ENCODE measurements at places on chromosomes 6 and 20. TPM values are rescaled to one million over a fixed set of nuclear protein-coding genes. Genes with fewer than 3 reads are reported as not detected.

Gene LY6G6F
- total RNA-seq, result not detected

GRCh38 chr6:700490-700889 lies 7.6 kb upstream of the EXOC2 start:
- no peaks in the 10 kb centered on the region for H3K4me1 ChIP-seq
- no peak overlapping the region for H3K4me3 ChIP-seq

Gene IMPG1
- not detected for total RNA-seq

Gene CST1
- total RNA-seq, result not detected

Gene PBOV1
- total RNA-seq, result not detected

- no peaks in the 10 kb centered on the region for H3K27me3 ChIP-seq
- no peak overlapping the region for H3K4me3 ChIP-seq
- H3K4me1 ChIP-seq, result no peaks in the 10 kb centered on the region
- no peak for DNase-seq
- no peak overlapping the region for H3K27ac ChIP-seq
- H3K36me3 ChIP-seq, result no peaks in the 10 kb centered on the region
These were observed 4.0 kb upstream of the FOXS1 start for GRCh38 chr20:31849306-31849930.

Gene SLC17A3
- total RNA-seq, result not detected

GRCh38 chr6:98833307-98834059 lies 891 bp upstream of the POU3F2 start:
- peak overlapping the region; percentile 51 for H3K4me3 ChIP-seq
- peaks cover 69% of the 10 kb centered on the region for H3K27me3 ChIP-seq
- H3K4me1 ChIP-seq, result peaks cover 26% of the 10 kb centered on the region

GRCh38 chr6:37305841-37306425 lies 47.9 kb upstream of the RNF8 start:
- H3K27ac ChIP-seq, result no peak overlapping the region
- H3K36me3 ChIP-seq, result no peaks in the 10 kb centered on the region
- no peaks in the 10 kb centered on the region for H3K4me1 ChIP-seq

DNA sequence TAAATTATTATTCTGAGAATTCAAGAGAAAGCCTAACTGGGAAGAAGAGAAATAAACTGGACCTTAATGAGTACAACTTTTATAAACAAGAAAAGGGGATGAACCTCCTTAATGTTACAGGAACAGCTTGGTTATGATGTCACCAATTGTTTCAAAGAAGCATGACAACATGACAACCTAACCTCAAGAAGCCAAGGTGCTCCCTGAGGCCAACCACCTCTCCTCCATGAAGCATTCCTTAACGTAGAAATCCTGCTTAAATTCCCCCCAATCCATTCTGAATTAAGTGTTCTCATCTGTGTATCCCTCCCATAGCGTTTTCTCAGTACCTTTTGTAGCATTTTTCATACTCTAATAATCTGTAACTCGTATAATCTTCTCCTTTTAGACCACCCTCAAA lies 1.7 kb downstream of the HBS1L start:
- no peak overlapping the region for H3K4me3 ChIP-seq
- DNase-seq, result no peak
- no peaks in the 10 kb centered on the region for H3K36me3 ChIP-seq
- no peaks in the 10 kb centered on the region for H3K4me1 ChIP-seq
- no peak overlapping the region for H3K27ac ChIP-seq
- H3K27me3 ChIP-seq, result no peaks in the 10 kb centered on the region

Gene ZC2HC1B
- total RNA-seq, result not detected

- H3K36me3 ChIP-seq, result no peaks in the 10 kb centered on the region
- H3K4me3 ChIP-seq, result no peak overlapping the region
- DNase-seq, result no peak
- H3K27ac ChIP-seq, result no peak overlapping the region
- no peaks in the 10 kb centered on the region for H3K4me1 ChIP-seq
These were observed 94.2 kb upstream of the SCP2D1 start for GRCh38 chr20:18719426-18719825.

Gene NKAPL
- total RNA-seq, result not detected

GRCh38 chr20:17556837-17557674 lies 12.8 kb upstream of the DSTN start:
- peak; percentile 85 for DNase-seq
- H3K27me3 ChIP-seq, result no peaks in the 10 kb centered on the region
- peaks cover 29% of the 10 kb centered on the region for H3K4me1 ChIP-seq
- peak overlapping the region; percentile 98 for H3K27ac ChIP-seq

Gene TP53TG5
- total RNA-seq, result not detected

GRCh38 chr6:118488631-118489030 lies 59.5 kb upstream of the PLN start:
- H3K27ac ChIP-seq, result no peak overlapping the region
- H3K4me3 ChIP-seq, result no peak overlapping the region
- no peak for DNase-seq
- H3K4me1 ChIP-seq, result no peaks in the 10 kb centered on the region
- H3K36me3 ChIP-seq, result no peaks in the 10 kb centered on the region
- no peaks in the 10 kb centered on the region for H3K27me3 ChIP-seq

DNA sequence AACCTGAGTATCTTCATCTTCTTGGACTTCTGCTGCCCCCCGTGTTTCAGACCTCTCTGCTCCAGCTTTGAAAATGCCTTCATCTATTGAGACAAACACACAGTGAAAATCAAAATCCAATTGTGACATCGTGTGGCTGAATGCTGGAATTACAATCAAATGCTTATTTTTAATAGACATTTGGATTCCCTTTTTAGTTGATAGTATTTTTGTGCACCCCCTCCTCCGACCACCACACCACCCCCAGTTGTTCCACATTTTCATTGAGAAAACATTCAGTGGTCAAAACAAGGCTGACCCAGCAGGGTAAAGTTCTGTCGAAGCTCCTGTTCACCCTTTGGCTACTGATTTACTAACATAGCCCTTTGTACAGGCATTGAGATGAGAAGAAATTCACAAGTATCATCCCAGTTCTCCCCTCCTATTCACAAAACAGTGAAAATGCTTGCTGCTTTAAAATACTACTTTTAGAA lies 79.0 kb downstream of the NRSN1 start:
- H3K27ac ChIP-seq, result no peak overlapping the region
- no peaks in the 10 kb centered on the region for H3K27me3 ChIP-seq
- no peak overlapping the region for H3K4me3 ChIP-seq
- H3K4me1 ChIP-seq, result no peaks in the 10 kb centered on the region

DNA sequence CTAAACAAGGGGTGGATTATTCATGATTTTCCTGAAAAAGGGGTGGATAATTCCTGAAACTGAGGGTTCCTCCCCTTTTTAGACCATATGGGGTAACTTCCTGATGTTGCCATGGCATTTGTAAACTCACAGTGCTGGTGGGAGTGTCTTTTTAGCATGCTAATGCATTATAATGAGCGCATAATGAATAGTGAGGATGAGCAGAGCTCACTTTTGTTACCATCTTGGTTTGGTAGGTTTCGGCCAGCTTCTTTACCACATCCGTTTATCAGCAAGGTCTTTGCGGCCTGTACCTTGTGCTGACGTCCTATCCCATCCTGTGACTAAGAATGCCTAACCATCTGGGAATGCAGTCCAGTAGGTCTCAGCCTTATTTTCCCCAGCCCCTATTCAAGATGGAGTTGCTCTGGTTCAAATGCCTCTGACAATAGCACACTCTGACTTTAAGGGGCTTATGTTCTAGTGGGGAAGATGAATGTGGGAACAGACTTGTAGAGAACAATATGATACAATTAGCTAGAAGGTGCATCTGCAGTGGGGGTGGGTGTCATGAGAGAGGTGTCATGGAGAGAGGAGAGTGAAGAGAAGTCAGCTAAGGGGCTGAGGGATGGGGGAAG lies 4.2 kb upstream of the GPR31 start:
- H3K27ac ChIP-seq, result no peak overlapping the region
- no peak overlapping the region for H3K4me3 ChIP-seq
- no peak for DNase-seq
- H3K36me3 ChIP-seq, result no peaks in the 10 kb centered on the region
- H3K27me3 ChIP-seq, result no peaks in the 10 kb centered on the region
- no peaks in the 10 kb centered on the region for H3K4me1 ChIP-seq

GRCh38 chr6:35686873-35687555 lies 1.7 kb downstream of the FKBP5 start:
- H3K4me3 ChIP-seq, result peak overlapping the region; percentile 70
- H3K4me1 ChIP-seq, result no peaks in the 10 kb centered on the region
- no peaks in the 10 kb centered on the region for H3K27me3 ChIP-seq
- no peak for DNase-seq

DNA sequence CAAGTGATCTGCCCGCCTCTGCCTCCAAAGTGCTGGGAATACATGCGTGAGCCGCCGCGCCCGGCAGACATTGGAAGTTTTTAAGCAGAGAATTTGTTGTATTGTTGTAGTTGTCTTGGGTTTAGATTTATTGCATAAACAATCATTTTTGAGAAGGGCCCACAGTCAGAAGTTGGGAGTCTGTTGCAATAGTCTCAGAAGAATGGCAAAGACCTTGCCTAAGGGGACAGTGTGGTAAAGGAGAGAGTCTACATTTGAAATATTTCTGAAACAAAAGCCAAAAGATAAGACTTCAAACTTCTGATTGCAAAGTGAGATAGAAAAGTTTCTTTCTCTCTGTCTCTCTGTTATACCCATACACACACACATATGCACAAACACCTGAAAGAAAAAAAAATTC lies 22.5 kb downstream of the HFE start:
- H3K27me3 ChIP-seq, result no peaks in the 10 kb centered on the region
- no peaks in the 10 kb centered on the region for H3K4me1 ChIP-seq
- no peak for DNase-seq
- H3K27ac ChIP-seq, result no peak overlapping the region
- no peak overlapping the region for H3K4me3 ChIP-seq
- no peaks in the 10 kb centered on the region for H3K36me3 ChIP-seq

DNA sequence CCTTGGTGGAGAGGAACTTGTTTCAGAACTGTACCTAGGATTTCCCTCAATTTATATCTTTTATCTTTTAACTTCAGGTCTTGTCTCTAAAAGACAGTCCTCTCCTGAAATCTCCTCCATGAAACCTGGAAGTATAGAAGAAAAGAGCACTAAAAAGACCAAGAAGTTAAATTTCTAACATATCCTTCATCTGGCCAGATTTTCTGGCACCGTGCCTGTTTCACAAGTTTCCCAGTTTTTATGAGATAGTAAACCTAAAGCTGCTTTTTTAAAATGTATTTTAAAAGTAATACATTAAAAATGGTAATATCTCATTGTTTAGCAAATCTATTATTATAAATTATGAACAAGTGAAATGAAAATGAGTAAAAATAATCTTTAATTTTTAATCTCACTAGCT lies 348.3 kb upstream of the RSPO3 start:
- H3K27me3 ChIP-seq, result no peaks in the 10 kb centered on the region
- no peak for DNase-seq
- H3K4me1 ChIP-seq, result no peaks in the 10 kb centered on the region
- no peak overlapping the region for H3K4me3 ChIP-seq

Gene GRIK2
- 0.76 TPM for total RNA-seq

DNA sequence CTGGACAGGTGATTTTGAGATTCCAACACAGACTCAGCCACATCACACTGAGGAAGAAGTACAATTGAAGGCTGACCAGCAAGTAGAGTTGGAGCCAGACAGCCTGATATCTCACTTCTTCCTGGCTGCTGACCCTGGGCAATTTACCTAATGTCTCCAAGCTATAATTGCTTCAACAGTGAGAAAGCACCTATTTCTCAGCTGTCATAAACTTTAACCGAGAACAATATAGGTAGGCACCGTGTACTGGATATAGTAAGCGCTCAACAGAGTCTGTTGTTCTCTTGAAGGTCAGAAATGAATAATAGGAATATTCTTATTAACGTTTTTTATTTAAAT lies 28.3 kb downstream of the STX7 start:
- H3K36me3 ChIP-seq, result no peaks in the 10 kb centered on the region
- no peaks in the 10 kb centered on the region for H3K27me3 ChIP-seq
- DNase-seq, result no peak

GRCh38 chr6:3355358-3356055 lies 96.8 kb downstream of the PSMG4 start:
- no peaks in the 10 kb centered on the region for H3K36me3 ChIP-seq
- no peaks in the 10 kb centered on the region for H3K27me3 ChIP-seq
- peak; percentile 41 for DNase-seq
- H3K27ac ChIP-seq, result peak overlapping the region; percentile 99
- H3K4me3 ChIP-seq, result peak overlapping the region; percentile 17

Gene PCK1
- not detected for total RNA-seq

Gene GPX5
- total RNA-seq, result not detected

- no peak for DNase-seq
- H3K36me3 ChIP-seq, result no peaks in the 10 kb centered on the region
- no peak overlapping the region for H3K4me3 ChIP-seq
- no peaks in the 10 kb centered on the region for H3K4me1 ChIP-seq
- H3K27me3 ChIP-seq, result no peaks in the 10 kb centered on the region
These were observed 124.7 kb downstream of the QKI start for GRCh38 chr6:163539101-163539762.

DNA sequence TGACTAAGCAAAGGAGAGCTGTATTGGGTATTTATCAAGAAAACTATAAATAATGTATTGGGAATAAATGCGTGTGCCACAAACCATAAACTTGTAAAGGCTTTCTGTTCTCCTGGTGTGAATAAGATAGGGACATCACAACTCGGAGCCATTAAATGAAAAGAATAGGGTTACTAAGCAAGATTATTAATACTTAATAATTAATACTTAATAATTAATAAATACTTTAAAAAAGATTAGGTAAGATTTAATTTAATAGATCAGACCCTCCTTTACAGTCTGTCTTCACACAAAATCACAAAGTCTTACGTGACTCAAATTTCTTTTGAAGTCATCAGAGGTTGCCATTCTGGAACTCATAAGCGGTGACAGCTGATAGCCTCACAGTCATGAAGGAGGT lies 648.9 kb downstream of the PRKN start:
- H3K4me3 ChIP-seq, result no peak overlapping the region
- no peak overlapping the region for H3K27ac ChIP-seq
- no peaks in the 10 kb centered on the region for H3K4me1 ChIP-seq
- no peaks in the 10 kb centered on the region for H3K36me3 ChIP-seq
- no peaks in the 10 kb centered on the region for H3K27me3 ChIP-seq

- DNase-seq, result peak; percentile 25
- no peaks in the 10 kb centered on the region for H3K36me3 ChIP-seq
- H3K27ac ChIP-seq, result peak overlapping the region; percentile 62
- no peaks in the 10 kb centered on the region for H3K4me1 ChIP-seq
- no peaks in the 10 kb centered on the region for H3K27me3 ChIP-seq
- H3K4me3 ChIP-seq, result no peak overlapping the region
These were observed 19.8 kb upstream of the MYLIP start for GRCh38 chr6:16108921-16109658.

Data from uterus (tissue), 4 donors.